ENCODE measurements at places on chromosomes 1 and 21.

GRCh38 chr1:63847308-63847910 is 73.6 kb downstream of the ROR1 start:
- no peak for DNase-seq

GRCh38 chr21:31870472-31871193 is 2.2 kb upstream of the HUNK start:
- DNase-seq, result no peak

GRCh38 chr1:59484096-59484495 is 187.2 kb downstream of the FGGY start:
- peak; percentile 84 for DNase-seq

- DNase-seq, result no peak
These were observed 79.4 kb downstream of the TGFB2 start for GRCh38 chr1:218424502-218424901.

DNA sequence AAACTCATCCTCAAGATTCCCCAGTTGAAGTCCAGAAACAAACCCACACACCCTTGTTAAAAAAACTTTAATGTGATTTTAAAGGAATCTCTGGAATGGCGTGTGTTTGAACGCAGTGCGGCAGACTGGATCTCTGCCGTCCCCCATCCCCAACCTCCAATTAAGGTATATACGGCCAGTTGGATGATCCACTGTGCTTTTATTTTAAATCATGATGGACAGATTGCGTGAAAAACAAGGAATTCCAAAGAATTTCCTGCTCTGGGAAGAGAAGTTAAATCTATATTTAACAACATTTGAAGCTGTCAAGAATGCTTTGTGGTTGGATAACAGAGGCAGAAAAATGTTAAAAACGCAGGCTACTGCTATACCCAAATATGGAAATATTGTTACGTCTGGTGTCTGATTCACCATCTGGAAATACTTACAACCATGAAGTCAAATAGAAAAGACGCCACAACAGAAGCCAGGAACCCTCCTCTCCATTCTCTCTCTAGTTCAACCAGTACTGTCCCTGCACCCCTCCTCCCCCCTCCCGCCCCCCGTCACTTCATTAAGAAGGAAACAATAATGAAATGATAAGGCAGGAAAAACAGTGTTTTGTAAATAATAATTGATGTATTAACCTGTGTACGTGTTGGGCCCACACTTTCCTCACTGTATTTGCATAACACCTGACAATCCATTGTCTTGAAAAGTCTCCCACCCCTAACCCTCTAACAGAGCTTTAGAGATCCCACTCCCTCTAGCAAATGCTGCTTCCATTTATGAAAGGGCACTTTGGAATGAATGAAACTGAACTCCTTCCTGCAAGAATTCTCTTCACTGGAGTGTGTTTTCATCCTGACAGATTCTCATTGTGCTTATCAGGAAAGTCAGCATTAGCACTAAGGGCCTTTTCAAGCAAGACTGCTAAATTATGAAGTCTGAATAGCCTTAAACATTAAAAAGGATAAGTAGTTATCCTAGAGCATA is 2.0 kb upstream of the CCN1 start:
- DNase-seq, result peak; percentile 97

GRCh38 chr1:240314845-240315801 is 223.4 kb downstream of the FMN2 start:
- DNase-seq, result no peak

DNA sequence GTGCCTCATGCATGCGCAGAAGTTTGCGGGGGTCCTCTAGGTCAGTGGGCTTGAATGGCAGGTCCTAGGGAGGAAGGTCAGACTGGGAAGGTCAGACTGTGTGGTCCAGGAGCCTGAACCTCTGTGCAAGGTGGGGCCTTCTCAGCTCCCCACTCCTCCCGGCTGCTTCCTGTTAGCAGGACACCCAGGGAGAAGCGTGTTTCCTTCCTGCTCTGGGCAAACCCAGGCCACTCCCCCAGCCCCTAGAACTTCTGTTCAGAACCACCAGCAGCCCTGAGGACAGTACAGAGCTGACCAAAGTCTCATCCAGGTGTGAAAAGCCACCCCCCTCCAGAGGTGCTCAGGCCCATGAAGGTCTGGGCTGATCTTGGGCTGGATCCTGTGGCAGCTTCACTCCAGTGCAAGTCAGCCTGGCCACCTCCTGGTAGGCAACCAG is 29.9 kb downstream of the NAV1 start:
- DNase-seq, result no peak

GRCh38 chr1:53390261-53390660 is 62.4 kb upstream of the LRP8 start:
- no peak for DNase-seq

GRCh38 chr1:33131191-33131590 is 50.2 kb downstream of the AZIN2 start:
- DNase-seq, result no peak

GRCh38 chr1:155295183-155295941 is 5.9 kb downstream of the PKLR start:
- DNase-seq, result no peak

DNA sequence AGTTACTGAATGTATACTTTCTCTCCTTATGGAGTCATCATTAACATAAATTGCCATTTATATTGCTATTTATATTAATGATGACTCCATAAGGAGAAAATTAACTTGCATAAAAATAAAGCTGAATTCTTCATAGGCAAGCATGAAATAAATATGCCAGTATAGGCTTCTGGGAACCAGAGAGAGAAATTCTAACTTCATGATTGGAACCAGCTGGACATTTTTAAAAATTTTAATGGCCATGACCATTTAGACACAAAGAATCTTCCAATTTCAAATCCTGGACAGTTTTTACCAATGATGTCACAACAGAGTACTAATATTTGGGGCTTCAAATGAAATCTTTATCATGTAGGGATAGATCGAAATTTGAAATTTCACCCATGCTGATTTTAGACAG is 268.7 kb downstream of the PTGER3 start:
- DNase-seq, result no peak

DNA sequence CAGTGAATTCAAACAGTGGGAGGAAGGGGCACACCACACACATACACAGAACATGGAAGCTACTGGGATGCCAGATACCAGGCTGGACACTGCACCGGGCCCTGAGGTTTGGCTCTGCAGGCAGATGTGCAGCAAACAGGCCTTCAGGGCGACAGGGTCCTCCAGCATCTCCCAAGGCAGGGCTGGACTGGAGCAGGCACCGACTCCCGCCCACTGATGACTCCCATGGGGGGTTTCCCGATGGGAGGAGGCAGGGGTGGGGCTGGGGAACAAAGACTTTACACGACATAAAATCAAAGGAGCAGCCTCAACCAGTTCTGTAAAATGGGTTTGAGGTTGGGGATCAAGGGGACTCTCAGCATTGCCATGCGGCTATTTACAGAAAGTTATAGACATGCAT is 118.1 kb downstream of the SYT2 start:
- no peak for DNase-seq

DNA sequence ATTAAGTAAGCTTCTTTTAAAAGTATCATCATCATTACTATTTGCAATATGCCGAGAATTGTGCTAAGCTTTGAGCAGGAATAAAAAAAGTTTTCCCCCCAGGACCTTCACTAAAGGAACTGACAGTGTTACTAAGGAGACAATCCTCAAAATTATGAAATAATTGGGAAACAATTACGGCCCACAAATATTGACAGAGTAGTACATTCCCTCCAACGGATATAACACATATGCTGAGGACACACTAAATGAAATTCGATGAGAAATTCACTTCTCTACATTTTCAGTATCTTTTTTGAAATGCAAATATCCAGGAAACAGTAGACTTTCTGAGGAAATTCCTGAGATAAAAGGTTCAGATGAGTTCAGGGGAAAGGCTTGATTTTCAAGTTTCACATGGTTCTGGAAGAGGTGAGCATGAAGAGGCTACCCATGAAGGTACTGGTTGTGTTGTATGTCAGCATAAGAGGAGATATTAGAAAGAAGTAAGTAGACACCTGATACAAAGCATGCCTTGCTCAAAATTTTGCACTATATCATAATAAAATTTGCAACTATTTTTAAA is 171.2 kb upstream of the NR5A2 start:
- DNase-seq, result no peak

DNA sequence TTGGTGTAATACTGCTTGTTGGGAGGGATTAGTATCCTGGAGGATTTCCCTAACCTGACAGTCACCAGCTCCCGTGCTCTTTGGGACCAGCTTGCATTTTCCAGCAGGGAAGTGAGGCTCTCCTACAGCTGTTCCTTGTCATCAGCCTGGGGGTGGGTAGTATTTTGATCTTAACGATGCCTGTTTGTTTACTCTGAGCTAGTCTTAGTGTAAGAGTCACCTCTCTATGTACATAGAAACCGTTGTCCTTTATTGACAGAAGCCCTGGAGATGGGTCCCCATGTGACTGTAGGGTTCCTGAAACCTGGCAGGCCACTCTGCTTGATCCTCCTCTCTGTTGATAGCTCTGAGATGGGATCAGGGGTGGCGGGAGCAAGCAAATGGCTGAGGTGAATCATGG is 58.0 kb downstream of the ACP6 start:
- DNase-seq, result no peak

GRCh38 chr1:62528015-62528414 is 69.3 kb upstream of the ANGPTL3 start:
- no peak for DNase-seq

DNA sequence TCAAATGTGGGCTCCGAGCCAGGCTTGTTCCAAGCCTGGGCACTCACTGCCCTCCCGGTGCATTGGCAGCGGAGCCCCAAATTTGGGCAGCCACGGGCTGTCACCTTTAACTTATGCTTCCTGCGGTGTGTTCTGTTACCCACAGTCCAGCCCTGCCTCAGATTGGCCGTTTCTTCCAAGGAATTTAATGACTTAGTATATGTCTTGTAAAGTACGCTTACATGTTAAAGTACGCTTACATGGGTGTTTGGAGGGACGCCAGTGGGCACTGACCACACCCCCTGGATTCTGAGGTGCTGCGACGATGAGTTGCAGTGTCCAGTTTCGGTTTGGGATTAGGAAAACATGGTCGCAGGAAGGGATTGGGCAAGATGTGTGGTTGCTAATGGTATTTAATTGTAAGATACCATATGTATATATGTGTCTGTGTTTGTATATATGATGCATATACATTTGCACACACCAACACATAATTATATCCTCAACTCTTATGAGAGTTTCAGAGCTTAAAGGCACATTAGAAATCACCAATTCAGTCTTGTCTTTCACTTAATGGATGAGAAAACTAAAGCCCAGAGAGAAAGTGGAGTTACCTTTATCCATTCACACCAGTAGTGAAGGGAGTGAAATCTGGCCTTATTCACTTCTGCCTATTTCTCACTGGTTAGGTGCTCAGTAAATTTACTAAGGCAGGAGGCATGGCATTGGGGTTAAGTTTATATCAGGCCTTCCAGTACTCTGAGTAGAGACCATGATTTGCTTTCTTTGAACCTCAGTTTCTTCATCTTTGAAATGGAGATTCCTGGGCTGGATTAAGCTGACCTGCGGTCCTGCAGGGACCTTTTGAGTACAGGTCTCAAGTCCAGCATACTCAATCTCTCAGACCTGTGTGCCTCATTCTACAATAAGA is 1.0 kb downstream of the SMYD2 start:
- DNase-seq, result no peak

GRCh38 chr1:5711079-5711478 is 281.1 kb downstream of the NPHP4 start:
- no peak for DNase-seq

DNA sequence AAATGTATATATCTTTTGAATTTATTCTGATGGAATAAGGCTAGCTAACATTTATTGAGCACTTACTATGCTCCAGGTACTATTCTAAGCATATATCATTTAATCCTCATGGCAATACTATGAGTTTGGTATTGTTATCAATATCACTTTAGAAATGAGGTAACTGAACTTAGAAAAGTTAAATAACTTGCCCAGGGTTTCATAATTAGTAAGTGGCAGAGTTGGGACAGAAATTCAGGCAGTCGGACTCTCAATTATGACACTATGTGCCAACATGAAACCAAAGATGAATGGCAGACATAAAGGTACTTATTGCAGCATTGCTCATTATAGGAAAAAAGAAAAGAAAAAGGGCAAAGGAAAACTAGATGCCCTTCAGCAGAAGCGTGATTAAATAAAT is 48.2 kb downstream of the RAB3GAP2 start:
- no peak for DNase-seq

- DNase-seq, result no peak
These were observed 38.3 kb downstream of the IRF2BP2 start for GRCh38 chr1:234571702-234572101.

- DNase-seq, result no peak
These were observed 7.6 kb downstream of the TENT5C start for GRCh38 chr1:117613249-117613968.

DNA sequence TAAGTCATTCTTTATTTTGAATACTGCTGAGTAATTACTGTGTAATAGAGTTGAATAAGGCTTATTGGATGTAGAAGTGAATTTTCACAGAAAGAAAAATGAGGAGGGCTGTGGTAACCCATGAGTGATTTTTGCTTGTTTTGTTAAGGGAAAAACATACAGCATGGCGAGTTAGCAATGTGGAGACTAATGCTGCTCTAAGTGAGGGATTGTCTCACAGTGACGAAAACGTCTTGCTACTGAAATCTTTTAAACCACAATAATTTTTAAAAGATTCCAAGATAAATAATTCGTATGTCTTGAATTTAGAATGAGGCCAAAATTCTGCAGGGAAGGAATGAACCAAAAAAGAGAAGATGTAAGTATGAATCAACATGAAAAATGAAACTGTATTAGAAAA is 16.2 kb upstream of the PLA2G4A start:
- no peak for DNase-seq

GRCh38 chr1:235613602-235614001 is 36.0 kb downstream of the GNG4 start:
- no peak for DNase-seq

GRCh38 chr1:5742032-5742431 is 250.2 kb downstream of the NPHP4 start:
- DNase-seq, result no peak

- DNase-seq, result no peak
These were observed 19.6 kb downstream of the FH start for GRCh38 chr1:241499910-241500309.

GRCh38 chr1:203288400-203288799 is 16.9 kb upstream of the BTG2 start:
- DNase-seq, result no peak

DNA sequence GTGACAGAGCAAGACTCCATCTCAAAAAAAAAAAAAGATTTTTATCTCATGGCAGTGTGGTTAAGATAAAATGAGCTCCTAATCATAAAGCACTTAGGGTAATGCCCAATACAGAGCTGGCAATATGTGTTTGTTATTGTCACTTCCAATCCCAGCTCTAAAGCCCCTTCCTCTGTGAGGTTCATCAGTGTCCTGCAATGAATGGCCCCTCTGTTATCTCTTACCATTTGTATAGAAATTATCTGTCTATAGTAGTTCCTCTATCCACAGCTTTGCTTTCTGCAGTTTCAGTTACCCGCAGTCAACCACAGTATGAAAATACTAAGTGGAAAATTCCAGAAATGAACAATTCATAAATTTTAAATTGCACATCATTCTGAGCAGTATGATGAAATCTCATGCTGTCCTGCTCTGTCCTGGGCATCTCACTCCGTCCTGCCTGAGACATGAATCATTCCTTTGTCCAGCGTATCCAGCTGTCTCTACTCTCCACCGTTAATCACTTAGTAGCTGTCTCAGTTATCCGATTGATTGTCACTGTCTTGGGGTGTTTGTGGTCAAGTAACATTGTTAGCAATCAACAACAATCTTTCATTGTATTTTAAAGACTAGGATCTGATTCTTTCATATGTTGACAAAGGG is 50.2 kb upstream of the DNAH14 start:
- no peak for DNase-seq

- no peak for DNase-seq
These were observed 9.5 kb downstream of the RUNX3 start for GRCh38 chr1:24920533-24920925.

Data from HS-27A (cell line).